Transverse colon (tissue), 4 donors: ENCODE measurements at places on chromosomes 16 and 17. TPM values are rescaled to one million over a fixed set of nuclear protein-coding genes. Genes with fewer than 3 reads are reported as not detected.

GRCh38 chr16:62130101-62130500 lies 93.9 kb upstream of the CDH8 start:
- DNase-seq = no peak

DNA sequence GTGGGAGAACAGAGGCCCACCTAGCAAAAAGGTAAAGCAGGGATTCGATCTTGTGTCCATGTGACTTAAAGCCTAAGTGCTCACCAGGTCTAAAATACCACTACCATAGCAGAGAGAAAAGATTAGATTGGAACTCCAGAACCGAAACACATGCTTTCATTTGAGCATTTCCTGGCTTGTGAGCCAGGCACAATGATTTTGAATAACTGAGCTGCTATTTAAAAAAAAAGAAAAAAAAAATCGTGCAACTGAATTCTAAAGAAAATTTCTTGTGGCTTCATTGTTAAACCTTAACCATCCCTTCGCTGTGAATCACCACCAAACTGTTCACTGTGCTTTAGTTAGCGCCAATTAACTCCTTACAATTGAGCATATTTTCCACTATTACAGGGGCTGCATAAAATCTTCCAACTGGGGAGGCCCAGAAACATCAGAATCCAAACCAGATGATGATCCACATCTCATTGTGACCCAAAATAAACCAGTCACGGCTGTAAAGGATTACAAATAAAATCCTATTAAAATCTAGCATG lies 366.4 kb upstream of the ERCC4 start:
- DNase-seq = no peak

Gene CLEC18B
- 1.4 TPM for total RNA-seq

GRCh38 chr16:83542491-83542890 lies 265.3 kb upstream of the HSBP1 start:
- DNase-seq = no peak
